Amniotic stem cell (primary cell): ENCODE measurements at places on chromosomes 1 and 21.

DNA sequence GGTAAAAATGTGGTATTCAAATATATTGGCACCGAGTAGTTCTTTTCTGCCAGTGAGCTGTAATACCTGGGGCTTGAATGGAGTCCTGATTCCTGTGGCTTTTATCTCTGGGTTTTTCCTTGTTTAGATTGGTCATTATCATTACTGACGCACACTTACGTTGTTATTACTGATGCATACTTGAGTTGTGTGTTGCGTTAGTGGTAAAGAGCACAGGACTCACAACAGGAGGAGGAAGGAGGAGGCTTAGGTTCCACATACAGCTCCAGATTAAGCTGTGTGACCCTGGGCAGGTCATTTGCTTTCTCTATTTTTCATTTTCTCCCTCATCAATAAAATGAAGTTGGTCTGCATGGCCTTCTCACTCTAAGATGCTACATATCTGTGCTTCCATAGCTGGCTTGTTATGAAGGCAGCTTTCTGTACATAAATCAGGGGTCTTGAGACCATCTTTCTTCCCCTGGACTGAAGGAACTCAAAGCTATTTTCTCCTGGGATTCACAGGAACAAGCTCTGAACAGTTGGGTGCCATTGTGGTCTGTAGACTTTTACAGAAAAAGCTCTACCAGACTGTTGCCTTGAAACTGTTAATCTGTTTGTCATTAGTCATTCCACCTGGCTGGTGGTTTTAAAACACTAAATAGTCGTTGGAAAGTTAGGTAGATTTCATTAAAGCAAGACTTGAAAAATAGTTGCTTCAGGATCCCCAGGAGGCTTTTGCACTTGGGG lies 5.6 kb downstream of the ARID1A start:
- DNase-seq, result no peak

- no peak for DNase-seq
These were observed 87.0 kb upstream of the GALNT2 start for GRCh38 chr1:229980009-229980408.

- DNase-seq, result no peak
These were observed 88.2 kb downstream of the TIAM1 start for GRCh38 chr21:31255896-31256295.

DNA sequence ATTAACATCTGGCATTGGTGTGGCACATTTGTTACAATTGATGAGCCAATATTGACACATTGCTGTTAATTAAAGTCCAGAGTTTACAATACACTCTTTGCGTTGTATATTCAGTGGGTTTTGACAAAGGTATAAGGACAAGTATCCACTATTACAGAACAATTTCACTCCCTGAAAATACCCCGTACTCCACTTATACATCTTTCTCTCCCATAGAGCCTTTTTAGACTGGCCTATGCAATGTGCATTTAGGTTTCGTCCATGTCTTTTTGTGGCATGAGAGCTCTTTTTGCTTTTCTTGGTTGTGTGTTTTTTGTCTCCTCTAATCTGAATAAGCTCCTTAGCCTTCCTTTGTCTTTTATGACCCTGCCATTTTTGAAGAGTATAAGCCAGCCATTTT lies 40.6 kb upstream of the TSNAX start:
- DNase-seq, result no peak

GRCh38 chr1:214102907-214103306 lies 115.1 kb downstream of the PROX1 start:
- DNase-seq, result peak; percentile 20

- DNase-seq, result no peak
These were observed 22.7 kb downstream of the SERBP1 start for GRCh38 chr1:67407498-67407897.

- DNase-seq, result no peak
These were observed 138.7 kb downstream of the ETS2 start for GRCh38 chr21:38944402-38944801.

- DNase-seq, result no peak
These were observed 3.7 kb upstream of the IPO9 start for GRCh38 chr1:201825245-201825644.

GRCh38 chr1:42524330-42524729 lies 61.2 kb downstream of the CCDC30 start:
- no peak for DNase-seq

DNA sequence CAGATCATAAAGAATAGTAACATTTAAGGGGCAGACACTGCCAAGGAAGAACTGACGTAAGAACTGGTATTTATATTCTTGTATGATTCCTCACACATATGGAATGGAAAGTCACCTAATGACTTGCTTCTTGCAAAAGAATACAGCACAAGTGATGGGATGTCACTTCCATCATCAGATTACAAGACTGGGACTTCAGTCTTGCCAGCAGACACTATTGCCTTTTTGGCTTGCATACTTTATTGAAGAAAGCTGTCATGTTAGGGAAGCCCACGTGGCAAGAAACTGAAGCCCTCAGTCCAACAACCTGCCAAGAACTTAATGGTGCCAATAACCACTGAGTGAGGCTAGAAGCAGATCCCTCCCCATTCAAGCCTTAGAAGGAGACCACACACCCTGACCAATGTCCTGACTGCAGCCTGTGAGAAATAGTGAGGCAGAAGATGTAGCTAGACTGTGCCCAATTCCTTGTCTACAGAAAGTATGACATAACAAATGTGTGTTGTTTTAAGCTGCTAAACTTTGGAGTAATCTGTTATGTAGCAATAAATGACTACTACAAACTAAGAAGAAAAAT lies 12.0 kb downstream of the EGLN1 start:
- no peak for DNase-seq

GRCh38 chr1:179217943-179218507 lies 11.5 kb downstream of the ABL2 start:
- no peak for DNase-seq

DNA sequence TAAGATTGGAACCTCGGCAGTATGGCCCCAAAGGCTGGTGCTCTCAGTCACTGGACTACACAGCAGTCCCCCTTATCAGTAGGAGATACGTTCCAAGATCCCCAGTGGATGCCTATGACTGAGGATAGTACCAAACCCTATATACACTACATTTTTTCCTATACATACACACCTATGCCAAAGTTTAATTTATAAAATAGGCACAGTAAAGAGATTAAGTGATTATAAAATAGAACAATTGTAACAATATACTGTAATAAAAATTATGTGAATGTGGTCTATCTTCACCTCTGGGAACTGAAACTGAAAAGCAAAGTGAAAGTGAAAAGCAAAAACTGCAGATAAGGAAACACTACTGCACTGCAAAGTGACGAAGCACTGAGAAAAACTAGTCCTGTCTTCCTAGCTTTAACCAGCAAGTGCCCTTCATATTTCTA lies 96.8 kb downstream of the INTS7 start:
- no peak for DNase-seq

DNA sequence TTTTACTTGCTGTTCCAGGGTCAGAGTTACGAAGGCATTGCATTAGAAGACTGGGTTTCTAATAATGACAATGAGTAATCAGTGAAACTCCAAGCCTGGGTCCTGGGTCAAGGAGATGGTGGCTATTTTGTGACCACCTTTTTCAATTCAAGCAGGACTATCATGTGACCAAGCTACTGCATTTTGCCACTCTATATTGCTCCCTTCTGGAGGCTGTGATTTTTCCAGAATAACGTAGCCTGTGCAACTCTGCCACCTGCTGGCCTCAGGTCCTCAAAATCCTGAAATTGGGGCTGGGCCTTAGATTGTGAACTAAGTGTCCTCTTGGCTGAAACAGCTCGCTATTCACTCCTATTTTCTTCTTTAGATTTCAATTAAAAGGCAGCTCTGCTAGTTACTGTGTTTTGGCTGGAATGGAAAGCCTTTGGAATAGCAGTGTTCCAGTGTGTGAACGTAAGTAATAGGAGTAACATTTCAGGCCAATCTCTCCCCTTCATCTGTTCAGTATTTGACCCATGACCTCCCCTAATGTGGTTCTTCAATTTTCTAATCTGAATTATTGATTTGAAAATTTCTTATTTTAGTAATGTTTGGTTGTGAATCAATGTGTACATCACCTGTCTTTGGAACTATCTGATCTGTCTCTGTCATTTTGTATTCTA lies 52.9 kb upstream of the CD46 start:
- DNase-seq, result peak; percentile 45

DNA sequence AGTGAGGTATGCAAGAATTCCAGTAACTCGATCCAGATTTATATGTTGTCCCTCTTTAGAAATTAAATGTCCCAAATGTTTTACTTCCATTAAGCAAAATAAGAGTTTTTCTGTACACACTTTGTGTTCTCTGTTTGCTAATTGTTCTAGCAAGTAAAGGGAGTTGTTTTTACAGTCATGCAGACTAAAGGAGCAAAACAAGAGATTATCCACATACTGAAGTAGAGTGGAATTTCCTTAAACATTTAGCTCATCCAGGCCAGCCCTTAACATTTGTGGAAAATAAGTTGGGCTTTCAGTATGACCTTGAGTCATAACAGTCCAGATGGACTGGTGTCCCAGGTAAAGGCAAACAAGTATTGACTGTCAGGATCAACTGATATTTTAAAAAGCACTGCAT lies 44.1 kb upstream of the TINAGL1 start:
- DNase-seq, result no peak

DNA sequence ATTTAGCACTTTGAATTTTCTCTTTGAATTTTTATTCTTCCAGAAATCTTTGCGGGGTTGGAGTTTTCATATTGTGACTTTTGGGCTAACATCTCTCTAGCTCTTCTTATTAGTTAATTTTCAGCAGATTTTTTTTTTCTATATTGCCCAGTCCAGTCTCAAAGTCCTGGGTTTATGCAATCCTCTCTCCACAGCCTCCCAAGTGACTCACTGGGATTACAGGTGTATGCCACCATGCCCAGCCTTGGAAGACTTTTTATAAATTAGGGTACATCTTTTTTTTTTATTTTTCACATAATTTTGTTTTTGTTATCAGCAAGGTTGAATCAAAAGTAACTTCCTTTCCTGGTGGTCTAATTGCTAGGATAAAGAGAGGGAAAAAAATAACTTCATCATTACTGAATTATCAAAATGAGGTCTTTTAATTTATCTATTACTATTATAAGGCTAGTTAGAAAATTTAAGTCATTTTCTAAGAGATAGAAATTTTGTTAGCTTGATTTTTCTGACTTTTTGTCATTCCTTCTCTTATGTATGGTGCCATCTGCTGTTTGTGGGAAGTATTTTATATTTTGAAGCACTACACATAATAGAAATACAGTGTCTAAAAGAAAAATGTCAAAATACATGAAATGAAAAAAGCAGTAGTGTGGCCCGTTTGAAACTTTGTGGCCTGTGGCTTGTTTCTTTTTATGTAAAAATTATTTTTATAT lies 273.4 kb upstream of the CACYBP start:
- DNase-seq, result peak; percentile 33

DNA sequence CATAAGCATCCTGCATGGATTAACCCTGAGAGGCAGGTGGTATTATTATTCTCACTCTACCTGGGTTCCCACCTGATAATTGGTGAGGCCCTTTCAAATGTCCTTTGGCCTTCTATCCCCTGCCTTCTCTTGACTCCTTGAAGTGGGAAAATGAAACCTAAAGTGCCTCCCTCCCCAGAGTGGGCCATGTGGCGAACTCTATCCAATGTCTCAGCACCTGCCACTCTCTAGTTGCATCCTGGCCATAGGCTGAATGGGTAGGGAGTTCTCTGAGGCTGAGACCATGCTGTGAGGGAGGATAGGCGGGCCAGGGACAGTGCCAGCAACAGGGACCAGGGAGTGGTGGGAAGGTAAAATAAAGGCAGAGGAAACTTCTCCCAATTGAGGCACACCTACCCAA lies 35.3 kb downstream of the ELF3 start:
- DNase-seq, result no peak

- DNase-seq, result no peak
These were observed 119.7 kb downstream of the ZNF281 start for GRCh38 chr1:200290010-200290685.

DNA sequence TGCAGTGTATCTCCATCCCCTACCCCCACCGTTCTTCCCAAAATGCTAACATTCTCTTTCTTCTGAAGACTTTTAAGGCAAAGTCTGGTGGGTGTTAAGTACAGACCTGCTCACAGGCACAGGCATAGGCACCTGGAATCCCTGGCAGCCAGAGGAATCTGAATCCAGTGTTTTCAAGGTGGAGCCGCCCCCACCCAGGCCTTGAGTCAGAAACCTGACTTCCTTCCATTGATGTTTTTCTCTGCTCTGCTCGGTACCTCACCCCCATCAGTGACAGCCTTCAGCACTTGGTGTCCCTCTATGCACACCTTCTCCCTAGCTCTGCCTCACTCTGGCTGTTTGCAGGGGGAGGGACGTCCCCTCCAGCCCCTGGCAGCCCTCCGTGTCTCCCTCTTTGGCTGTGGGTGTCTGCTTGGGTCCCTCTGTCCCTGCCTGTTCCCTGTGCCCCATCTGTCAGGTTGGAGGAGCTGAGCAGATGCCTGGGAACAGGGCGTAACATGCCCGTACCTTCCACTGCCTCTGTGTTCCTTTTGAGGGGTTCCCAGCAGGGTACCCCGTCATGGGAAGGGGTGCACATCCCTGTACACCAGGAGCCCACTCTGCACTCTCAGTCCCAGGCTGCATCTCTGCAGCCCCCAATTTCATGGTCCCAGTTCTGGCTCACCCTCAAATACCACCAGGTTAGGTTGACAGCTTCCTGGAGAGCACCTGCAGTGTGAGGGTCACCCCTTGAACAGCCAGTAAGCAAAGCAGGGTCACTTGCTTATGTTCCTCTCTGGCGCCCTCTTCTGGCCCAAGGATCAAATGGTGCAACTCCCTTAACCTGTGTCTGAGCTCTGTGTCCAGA lies 6.7 kb downstream of the NCDN start:
- DNase-seq, result peak; percentile 63

GRCh38 chr1:22184892-22185612 lies 42.2 kb upstream of the WNT4 start:
- DNase-seq, result no peak

- DNase-seq, result no peak
These were observed 79.8 kb upstream of the IPO9 start for GRCh38 chr1:201749059-201749690.

GRCh38 chr1:216815260-216816131 lies 92.3 kb upstream of the ESRRG start:
- DNase-seq, result no peak

- DNase-seq, result no peak
These were observed 2.8 kb downstream of the HPDL start for GRCh38 chr1:45329445-45329844.

DNA sequence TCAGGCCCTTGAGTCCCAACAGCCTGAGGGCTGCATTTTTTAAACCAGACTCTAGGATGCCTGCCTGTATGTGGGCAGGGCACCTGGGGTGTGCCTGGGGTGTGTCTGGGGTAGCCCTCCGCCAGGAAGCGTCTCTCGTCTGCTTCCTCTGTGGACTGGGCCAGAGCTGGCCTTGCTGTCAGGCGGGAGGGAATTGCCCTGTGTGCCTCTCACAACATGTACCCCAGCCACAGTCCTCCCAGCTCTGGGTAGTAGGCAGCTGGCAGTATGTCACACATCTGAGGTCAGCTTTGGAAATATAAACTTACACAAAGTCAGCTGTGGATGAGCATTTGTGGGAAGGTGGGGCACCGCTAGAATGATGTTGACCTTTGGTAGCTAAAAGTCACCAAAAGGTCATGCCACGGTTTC lies 13.0 kb downstream of the TRAF5 start:
- no peak for DNase-seq

GRCh38 chr1:23913212-23913880 lies at the start of gene CNR2:
Gene CNR2, minus strand, starts transcription at chr1:23913362. Its CDS starts 37,745 bp downstream, at chr1:23875617.
- DNase-seq, result no peak
